ENCODE measurements at places on chromosomes 7 and 10.

DNA sequence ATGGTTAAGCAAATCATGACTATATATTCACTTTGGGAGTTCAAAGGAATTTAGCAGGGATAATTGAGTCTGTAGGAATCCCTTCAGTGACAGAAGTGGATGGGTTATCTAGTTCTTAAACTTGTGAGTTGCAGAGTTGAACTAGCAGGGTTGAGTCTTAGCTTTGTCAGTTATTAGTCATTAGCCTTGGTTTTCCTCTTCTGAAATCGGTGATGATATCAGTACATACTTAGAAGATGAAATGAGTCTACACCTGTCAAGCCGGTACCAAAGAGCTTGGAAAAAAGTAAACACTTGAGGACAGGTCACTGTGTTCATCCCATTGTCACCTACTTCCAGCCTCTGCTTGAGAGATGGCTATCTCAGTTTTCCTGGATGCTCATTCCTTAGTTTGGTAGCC is 73.5 kb downstream of the BUB3 start:
- DNase-seq: no peak

DNA sequence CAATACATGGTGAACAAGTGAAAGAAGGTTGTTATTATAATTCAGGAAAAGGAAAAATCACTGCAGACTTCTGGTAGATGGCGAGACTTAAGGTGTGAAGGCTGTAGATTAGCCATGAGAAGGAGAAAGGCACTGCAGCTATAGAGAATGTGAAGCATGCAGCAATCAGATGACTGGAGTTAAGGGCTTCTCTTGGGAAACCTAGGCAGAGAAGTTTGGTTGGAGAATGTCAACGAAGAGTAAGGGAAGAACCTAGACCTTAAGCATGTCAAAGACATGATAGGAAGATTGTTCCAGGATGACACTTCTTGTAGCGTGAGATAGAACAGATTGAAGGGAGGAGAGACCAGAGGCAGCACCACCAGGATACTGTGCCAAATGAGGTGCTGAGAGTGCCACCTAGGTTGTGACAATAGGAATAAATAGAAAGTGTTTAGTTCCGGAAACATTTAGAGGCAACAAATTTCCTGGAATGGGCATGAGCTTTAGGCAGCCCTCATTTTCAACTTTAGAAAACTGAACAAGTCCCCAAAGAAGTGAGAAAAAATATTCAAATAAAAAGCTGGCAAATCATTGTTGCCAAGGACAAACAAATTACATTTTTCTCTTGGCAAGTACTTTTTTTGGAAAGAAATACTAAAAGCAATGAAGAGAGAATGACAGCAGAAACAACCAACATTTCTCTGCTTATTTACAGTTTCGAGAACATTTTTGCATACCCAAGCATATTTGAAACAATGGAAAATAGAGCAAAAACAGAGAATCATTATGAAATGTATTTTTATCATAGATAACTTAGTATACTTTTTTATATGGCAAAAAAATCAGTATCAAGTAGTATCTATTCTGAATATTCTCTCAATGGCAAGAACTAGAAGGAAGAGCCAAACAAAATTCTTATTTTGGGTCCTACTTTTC is 4.9 kb downstream of the LRRC17 start:
- DNase-seq: no peak

GRCh38 chr10:21092683-21093524 is 195.8 kb upstream of the NEBL start:
- DNase-seq: no peak

DNA sequence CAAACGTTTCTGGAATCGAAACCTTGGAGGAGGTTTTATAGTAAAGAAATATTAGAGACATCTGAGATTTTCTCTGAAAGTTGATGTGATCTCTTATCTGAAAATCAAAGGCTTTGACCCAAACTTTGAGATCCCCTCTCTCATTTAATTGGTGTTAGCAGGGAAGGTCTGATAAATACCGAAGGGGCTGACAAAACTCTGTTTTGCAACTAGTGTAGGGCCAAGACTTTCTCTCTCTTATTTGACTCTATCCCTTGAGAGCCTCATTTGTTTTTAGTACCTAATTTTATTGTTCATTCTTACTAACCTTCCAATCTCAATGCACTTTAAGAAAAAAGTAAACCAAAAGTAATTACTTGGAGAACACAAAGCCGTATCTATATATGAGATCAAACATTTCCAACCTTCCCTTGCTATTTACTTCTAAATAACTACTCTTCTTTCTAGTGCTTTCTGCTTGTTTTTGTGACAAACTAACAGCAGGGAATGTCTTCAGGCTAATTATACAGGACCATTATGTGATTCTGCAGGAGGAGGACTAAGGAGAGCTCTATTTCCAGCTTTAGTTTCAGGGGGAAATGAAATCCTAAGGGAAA is 33.4 kb upstream of the NPVF start:
- no peak for DNase-seq

DNA sequence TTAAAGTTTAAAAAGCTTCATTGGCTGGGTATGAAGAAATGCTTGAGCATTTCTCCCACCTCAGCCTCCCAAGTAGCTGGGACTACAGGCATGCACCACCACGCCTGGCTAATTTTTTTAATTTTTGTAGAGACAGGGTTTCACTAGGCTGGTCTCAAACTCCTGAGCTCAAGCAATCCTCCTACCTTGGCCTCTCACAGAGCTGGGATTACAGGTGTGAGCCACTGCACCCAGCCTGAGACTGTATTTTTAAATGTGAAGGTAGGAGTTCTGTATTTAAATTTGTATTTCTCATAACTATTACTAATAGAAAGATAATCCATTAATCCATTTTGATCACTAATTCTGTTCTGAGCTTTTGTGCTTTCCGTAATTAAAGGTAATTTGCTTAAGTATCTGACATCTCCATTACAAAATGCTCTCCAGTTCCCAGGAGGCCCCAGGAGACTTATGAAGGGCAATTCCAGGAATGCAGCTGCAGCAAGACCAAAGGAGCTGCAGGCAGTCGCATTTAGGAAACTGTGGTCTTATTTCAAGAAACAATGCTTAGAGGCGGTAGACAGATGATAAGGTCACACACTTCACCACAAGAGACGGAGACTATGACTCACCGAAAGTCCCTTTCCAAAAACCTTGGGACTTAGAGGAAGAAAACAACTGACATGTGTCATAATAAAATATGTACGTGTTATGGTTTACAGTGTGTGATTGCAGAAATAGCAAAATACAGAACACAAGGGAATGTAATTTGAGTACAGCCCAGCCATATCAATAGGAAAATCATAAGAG is 23.3 kb downstream of the YAE1 start:
- DNase-seq: peak; percentile 29

GRCh38 chr10:116101616-116102315 is 171.2 kb downstream of the GFRA1 start:
- DNase-seq: no peak

Measured in stimulated activated CD8-positive, alpha-beta memory T cell treated with anti-CD3 and anti-CD28 coated beads, Interleukin-7, amount 100 ng/mL, for 1 hour (primary cell).